Activated CD8-positive, alpha-beta memory T cell treated with anti-CD3 and anti-CD28 coated beads for 1 hour (primary cell): ENCODE measurements at places on chromosomes 7 and 10.

DNA sequence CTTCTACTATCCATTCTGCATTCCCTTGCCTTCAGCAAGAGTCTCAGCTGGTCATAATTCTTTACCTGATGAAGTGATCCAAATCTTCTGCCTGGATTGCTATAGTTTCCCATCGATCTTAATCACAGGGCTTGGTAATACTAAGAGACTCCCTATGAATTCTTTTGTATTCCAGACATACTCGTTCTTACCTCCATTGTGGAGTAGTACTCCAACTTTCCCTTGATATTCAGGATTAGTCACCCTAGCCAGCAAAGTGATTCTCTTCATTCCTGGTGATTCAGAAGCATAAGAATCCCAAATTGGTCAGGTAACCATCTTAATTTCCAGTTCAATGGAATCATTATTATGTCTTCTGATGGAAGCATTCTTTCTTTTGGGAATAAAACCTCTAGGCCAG lies 96.7 kb downstream of the TWIST1 start:
- DNase-seq, result no peak

- no peak for DNase-seq
Measured at GRCh38 chr7:46637793-46638735, 717.0 kb upstream of the IGFBP3 start.

- no peak for DNase-seq
Measured at GRCh38 chr7:94426980-94427875, 32.5 kb downstream of the COL1A2 start.

DNA sequence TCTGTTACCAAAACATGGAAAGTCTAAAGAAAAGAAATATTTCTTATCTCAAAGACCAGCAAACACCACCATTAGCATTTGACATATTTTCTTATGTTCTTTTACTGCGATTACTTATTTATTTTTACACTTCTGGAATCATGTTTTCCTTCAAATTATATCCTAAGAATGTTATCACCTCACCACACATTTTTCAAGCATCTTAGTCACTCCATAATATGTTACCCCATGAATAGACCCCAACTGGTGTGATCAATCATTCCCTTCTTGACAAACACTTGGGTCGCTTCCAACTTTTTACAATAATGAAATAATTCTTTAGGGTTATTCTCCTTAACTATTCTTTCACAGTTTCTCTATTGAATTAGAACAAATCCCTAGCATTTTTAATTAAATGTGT lies 67.4 kb downstream of the AMPH start:
- no peak for DNase-seq

- no peak for DNase-seq
Measured at GRCh38 chr10:121926157-121926556, 1.7 kb downstream of the ATE1 start.

DNA sequence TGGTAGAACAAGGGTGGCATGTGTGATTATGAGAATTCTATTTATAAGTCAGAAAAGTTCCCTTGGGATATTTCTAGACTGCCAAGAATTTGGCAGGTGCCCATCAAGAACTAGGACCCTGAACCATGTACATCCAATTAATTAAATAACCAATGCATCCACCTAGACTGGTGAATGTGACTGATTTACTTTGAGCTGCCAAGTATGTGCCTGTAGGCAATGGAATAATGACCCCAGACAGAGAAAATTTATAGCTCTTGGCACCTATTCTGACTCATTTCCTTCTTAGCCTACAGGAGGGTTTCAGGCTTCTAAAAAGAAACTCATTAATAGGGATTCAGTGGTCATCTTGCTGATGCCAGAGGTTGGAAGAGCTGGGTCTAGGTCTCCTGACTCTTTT lies 54.9 kb downstream of the KCNH2 start:
- no peak for DNase-seq

- DNase-seq, result no peak
Measured at GRCh38 chr10:118668228-118668952, 72.9 kb upstream of the PRLHR start.

DNA sequence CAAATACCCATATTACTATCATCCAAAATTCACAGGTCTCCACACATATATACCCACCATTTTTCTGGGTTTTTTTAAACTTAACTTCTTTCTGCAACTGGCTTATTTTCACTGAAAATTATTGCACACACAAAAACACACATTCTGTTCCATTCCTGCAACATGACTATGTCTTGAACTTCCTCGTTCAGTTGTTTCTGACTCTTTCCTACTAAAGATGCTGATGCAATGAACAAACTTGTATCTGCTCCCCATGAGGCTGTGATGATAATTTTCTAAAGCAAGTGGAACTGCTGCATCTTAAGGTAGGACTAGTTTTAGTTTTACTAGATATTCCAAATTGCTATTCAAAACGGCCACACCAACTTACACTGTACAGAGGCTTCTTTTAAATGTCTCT lies 77.7 kb downstream of the OSBPL3 start:
- DNase-seq, result no peak

GRCh38 chr10:34589275-34589674 lies 225.8 kb downstream of the PARD3 start:
- DNase-seq, result no peak

DNA sequence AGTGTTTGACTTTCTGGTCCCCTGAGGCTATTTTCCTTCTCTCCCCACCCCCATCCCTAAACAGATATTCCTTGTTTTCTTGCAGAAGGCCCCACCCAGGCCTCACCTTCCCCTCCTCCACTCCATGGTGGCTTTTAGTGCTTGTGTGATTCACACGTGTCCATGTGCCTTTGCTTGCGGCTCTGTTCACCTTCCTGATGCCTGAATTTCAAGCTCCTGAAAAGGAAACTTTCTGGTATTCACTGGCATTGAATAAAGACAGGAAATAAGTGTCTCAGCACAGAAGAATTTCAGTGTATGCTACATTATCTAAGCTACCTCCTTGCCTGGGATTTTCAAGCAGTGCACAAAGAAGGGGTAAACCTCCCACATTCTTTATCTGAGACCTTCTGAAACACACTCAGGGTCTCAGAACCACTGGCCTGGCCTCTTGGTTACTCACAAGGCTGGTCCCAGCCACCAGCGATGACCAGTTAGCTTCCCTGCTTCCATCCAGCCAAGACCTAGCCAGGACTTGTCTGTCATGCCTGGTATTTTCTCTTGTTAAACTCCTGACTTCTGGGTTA lies 17.2 kb upstream of the UBE2H start:
- DNase-seq, result no peak

- no peak for DNase-seq
Measured at GRCh38 chr10:13634207-13634606, 47.4 kb downstream of the PRPF18 start.

- no peak for DNase-seq
Measured at GRCh38 chr10:21340331-21340730, 185.2 kb downstream of the SKIDA1 start.

DNA sequence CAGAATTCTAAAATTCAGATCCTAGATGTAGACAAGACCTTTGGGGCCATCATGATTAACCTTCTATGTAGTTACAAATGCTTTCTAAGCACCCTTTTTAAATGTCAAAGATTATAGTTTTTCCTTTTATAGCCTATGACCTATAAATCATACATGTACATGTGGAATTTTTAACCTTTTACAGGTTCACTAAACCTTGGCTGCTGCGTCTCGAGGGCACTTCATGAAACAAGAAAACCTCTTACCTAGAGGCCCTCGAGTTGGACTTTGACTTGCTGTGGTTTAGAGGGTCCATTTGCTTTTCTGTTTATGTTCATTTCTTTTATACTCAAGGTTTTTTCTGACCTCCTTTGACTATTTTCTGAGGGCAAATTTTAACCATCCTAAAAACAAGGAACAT lies 302.2 kb downstream of the CSTF2T start:
- no peak for DNase-seq

DNA sequence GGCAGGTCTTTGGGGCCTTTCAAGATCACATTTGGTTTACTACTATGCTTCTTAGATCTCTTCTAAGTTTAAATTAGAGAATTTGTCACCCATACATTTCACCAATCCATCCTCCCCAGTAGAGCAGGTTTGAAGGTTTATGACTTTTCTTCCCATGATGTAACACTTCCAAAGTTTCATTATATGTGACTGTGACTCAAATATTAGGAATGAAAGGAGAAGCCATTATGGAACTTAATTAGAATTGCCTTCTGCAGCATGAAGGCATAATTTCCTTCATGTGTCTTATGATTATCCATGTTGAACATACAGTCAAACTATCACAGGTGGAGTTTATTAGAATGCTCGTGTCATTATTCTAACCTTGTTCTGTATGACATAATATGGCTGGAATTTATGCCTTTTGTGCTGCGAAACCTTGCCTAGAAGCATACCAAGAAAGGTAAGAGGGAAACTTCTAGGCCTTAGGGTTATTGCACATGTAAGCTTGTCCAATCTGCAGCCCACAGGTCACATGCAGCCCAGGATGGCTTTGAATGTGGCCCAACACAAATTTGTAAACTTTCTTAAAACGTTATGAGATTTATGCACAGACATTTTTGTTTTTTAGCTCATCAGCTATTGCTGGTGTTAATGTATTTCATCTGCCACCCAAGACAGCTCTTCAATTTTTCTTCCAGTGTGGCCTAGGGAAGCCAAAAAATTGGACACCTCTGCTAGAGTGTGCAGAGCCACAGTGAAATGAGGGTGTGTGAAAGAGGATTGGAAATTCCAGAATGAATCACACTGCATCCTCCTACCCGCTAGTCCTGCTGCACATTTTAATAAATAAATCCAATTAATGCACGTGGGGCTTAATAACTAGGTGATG lies 133.6 kb downstream of the TMEM26 start:
- no peak for DNase-seq

GRCh38 chr7:134645935-134646334 lies 718 bp upstream of the BPGM start:
- DNase-seq, result no peak

GRCh38 chr7:151386301-151387160 lies 23.3 kb downstream of the WDR86 start:
- no peak for DNase-seq

GRCh38 chr10:79053481-79054202 lies 15.1 kb upstream of the ZMIZ1 start:
- DNase-seq, result no peak

DNA sequence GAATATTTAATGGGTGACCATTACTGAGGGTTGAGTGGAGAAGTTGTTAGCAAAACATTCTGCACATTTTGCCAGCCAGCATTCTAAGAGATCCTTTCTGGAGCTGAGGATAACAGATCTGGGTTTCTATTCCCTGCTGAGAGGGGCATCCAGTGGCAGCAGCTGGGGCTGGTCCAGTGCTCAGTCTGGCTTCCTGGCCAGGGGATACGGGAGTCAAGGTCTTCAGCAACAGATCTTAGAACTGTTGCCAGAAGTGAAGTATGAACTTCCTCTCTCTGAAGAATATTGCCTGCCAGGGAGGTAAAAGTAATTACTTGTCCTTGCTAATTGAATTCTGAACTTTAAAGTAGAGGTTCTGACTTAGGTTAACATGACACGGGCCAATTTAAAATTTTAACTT lies 568.4 kb downstream of the REEP3 start:
- no peak for DNase-seq

DNA sequence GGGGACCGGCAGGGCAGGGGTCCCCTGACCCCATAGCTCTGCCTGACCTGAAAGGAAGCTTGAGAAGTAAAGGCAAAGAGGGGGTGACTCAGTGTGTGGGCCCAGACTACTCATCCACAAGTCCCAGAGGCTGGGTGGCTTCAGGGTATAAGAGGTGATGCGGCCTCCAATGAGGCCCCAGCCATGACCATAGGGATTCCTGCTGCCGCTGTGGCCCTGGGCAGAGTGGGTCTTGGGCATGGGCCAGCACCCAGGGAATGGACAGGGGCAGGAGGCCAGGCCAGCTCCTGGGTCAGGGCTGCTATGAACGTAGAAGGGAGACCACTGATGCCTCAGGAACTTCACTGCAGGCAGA lies 64.4 kb upstream of the EBF3 start:
- no peak for DNase-seq

- no peak for DNase-seq
Measured at GRCh38 chr10:103676058-103676785, 179.2 kb downstream of the SH3PXD2A start.

GRCh38 chr7:145434811-145435210 lies 599.0 kb upstream of the TPK1 start:
- DNase-seq, result no peak

DNA sequence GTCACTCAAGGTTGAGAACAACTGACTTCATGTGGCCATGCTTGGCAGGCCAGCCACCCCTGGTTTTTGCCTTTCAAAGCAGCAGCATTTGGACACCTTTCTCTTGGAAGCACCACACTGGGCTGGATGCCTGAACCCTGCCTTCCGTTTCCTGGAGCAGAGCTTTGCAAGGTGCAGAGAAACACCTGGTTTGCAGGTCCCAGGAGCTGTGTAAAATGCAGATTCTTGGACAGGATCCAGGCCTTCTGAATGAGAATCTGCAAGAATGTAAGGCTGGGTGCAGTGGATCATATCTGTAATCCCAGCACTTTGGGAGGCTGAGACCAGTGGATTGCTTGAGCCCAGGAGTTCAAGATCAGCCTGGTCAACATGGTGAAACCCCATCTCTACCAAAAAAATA lies 18.0 kb upstream of the DUSP5 start:
- DNase-seq, result no peak

- no peak for DNase-seq
Measured at GRCh38 chr10:123229927-123230630, 75.9 kb downstream of the BUB3 start.

- no peak for DNase-seq
Measured at GRCh38 chr7:154484406-154484805, 432.2 kb downstream of the DPP6 start.

GRCh38 chr7:156474241-156474743 lies 166.3 kb upstream of the RNF32 start:
- DNase-seq, result no peak

- DNase-seq, result no peak
Measured at GRCh38 chr7:115805458-115805857, 225.1 kb downstream of the TFEC start.

GRCh38 chr7:106089647-106090046 lies 22.5 kb downstream of the SYPL1 start:
- no peak for DNase-seq

DNA sequence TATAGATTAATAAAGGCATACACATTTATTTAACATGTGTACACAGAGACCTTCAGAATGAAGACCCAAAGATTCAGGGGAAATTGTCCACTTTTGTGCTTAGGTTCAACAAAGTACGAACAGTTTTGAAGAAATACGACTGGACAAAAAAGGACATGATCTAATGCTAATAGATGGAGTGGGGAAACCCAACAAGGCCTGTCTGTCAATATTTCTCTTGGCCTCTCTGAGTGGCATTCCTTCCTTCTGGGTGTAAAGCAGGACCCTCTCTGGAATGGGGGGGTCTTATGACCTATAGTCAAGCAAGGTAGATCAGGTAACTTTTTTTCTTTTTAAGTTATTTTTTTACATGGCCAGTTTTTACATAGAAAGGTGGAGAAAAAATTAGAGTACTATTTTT lies 222.3 kb upstream of the IGFBP3 start:
- DNase-seq, result no peak

DNA sequence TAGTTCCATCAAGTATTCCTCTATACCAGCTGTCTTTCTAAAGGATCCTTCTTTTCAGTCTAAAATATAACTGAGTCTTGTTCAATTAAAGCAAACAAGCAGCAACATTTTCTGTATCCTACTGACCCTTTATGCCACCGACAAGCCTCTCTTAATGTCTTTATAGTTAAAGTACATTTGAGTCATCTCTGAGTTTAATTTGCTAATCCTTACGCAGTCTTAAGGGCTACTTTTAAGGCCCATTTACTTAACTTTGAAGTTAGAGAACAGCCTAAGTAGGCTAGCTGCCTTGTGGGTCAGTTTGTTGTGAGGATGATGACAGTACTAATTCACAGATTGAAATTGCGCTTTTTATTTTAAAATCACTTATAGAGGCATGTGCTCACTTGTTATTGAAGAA lies 265.5 kb upstream of the FERD3L start:
- DNase-seq, result no peak
